Suppressor macrophage treated with lipopolysaccharide for 4 hours (primary cell): ENCODE measurements at places on chromosomes 6 and 20.

DNA sequence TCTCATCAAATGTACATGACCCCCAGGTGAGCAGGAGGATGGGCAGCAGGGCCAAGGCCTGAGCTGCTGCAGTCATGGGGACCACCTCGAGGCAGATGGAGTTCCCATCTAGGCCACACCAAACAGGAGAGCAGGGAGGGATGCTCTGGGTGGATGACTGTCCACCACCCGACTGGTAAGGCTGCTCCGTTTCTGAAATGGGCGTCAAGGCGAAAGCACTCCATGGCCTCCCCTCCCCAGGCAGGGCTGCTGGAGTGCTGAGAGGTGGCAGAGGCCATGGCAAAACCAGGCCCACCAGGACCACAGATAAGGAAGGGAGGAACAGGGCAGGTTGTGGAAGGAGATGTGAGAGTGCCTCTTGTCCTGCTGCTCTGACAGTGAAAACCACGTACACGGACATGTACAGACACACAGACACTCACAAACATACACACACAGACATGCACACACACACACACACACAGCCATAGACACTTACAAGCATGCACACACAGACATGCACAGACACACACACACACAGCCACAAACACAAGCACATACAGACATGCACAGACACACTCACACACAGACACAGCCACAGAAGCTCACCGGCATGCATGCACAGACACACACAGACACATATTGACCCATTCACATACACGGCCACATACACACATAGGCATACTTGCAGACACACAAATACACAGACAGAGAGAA lies 93.2 kb downstream of the PSMG4 start:
- DNase-seq = no peak

GRCh38 chr6:14281811-14282660 lies 164.5 kb downstream of the CD83 start:
- no peak for DNase-seq

GRCh38 chr6:161481786-161482516 lies 208.1 kb upstream of the AGPAT4 start:
- no peak for DNase-seq

- DNase-seq = no peak
Measured at GRCh38 chr6:51323056-51323455, 504.4 kb downstream of the TFAP2B start.

DNA sequence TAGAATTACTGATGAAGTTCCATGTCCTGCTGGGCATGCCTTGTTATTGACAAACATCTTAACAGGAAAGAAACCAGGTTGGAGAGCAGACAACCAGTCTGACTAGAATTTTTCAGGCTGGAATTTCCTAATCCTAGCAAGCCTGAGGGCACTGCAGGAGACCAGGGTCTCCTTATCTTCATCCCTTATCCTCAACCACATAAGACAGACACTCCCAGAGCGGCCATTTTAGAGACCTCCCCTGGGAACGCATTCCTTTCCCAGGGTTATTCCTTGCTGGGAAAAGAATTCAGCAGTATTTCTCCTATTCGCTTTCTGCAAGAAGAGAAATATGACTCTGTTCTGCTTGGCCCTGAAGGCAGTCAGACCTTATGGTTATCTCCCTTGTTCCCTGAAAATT lies 803.7 kb downstream of the GRIK2 start:
- DNase-seq = no peak

- DNase-seq = no peak
Measured at GRCh38 chr20:19502169-19502568, 255.9 kb upstream of the RIN2 start.

- DNase-seq = peak; percentile 76
Measured at GRCh38 chr20:6767536-6768227, at the start of gene BMP2. TSS of gene BMP2 (plus strand) at chr20:6767686. CDS start at chr20:6770127, 2,441 bp downstream.

- no peak for DNase-seq
Measured at GRCh38 chr6:160239929-160240690, 18.5 kb downstream of the SLC22A2 start.

GRCh38 chr6:147621263-147621662 lies 112.8 kb downstream of the SAMD5 start:
- no peak for DNase-seq
